ENCODE measurements at places on chromosomes 2 and 18.

DNA sequence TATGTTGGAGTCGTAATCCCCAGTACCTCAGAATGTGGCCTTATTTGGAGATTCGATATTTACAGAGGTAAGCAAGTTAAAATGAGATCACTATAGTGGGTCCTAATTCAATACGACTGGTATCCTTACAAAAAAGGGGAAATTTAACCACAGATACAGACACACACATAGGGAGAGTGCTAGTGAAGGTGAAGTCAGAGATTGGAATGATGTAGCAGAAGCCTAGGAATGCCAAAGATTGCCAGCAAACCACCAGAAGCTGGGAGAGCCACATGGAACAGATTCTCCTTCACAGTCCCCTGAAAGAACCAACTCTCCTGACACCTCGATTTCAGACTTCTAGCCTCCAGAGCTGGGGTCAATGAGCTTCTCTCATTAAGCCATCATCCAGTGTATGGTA, 17.7 kb upstream of the ACTR3 start:
- peak; percentile 79 for DNase-seq

DNA sequence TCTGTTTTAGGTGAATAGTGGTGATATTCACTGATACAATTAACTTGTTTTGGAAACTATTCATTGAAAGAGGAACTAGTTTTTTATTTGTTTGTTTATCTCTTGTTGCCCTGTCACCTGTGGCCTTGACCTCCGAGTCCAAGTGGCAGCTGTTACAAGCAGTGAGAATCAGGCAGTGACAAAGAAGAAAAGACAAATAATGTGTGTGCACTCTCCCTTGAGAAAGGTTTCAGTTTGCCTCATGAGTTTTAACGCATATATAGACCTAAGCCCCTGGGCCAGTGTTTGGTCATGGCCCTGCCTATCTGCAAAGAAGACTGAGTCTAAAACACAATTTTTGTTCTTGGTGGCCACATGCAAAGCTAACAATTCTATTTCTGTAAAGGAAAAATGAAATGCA, 15.3 kb downstream of the KYNU start:
- no peak for DNase-seq

GRCh38 chr2:39851651-39852110, 72.6 kb upstream of the THUMPD2 start:
- peak; percentile 32 for DNase-seq

GRCh38 chr18:11392292-11392691, 217.1 kb upstream of the SLC35G4 start:
- DNase-seq, result no peak

- DNase-seq, result no peak
Observed at GRCh38 chr18:74274700-74275099, 17.1 kb downstream of the CYB5A start.

DNA sequence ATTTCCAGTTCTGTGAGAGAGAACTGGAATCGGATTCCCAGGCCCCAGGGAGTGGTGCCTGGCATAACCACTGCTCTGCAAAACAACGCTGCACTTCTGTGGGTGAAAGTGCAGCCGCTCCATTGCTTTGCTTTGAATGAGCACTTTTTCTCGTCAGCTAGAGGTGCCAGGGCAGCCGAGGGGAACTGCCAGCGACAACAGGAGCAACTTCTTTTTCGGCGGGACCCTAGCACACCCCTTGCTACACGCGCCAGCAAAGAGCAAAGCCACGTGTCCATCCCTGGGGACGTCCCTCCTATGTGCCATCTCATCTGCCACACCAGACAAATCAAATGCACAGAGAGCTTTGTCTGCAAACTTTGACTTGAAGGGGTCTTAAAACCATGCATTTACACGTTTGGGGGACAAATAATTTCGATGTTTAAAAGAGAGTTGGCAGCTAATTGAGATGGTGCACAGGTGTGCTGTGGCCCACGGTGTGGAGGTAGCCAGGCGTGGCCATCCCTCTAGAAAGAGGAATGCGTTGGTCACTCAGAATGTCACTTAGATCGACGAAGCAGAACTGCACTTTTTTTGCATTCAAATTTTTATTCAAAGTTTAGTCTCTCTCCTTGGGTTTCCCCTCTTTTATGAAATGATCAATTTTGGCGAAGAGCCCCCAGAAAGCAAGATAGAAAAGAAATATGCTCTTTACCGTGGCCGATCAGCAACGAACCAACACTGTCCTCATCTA, 151.8 kb downstream of the MBP start:
- no peak for DNase-seq

DNA sequence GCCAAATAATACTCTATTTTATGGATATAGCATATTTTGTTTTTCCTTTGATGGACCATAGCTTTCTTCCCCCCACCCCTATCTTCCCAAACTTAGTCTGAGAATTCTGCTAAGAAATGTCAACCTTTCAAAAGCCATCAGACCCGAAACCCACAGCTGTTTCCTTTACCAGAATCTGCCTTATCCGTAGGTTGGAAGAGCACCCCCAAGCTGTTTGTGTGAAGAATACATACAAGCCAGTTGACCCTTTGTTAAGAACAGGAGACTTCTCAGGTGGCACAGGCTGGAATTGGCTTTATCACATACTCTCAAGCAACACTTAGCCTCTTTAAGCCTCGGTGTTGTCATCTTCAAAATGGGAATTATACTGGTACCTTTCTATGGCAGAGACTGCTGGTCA, 135.1 kb downstream of the ACTR3 start:
- DNase-seq, result no peak

GRCh38 chr2:68764806-68765311, 30.2 kb downstream of the ARHGAP25 start:
- no peak for DNase-seq

- DNase-seq, result no peak
Observed at GRCh38 chr18:44450226-44450625, 230.5 kb upstream of the SETBP1 start.

DNA sequence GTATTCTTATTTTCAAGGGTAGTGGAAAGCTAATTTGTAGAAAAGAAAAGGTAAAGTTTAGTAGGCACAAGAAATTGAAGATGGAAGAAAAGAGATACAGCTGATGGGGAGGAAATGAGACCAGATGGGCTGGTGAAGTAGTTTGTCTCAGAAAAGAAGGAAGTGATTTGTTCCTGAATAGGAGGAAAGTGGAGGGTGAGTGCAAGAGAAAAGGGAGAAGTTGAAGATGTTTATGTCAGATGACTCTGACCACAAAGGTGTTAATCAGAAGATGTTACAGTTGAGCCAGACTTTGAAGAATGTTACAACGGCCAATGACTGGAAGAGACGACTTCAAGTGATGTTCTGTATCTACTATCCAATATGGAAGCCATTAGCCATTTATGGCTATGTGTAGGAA, 21.2 kb downstream of the ZSCAN30 start:
- no peak for DNase-seq

GRCh38 chr2:150020221-150020620, 432.6 kb upstream of the MMADHC start:
- DNase-seq, result no peak

- DNase-seq, result no peak
Observed at GRCh38 chr2:191845876-191846514, 893 bp downstream of the CAVIN2 start.

DNA sequence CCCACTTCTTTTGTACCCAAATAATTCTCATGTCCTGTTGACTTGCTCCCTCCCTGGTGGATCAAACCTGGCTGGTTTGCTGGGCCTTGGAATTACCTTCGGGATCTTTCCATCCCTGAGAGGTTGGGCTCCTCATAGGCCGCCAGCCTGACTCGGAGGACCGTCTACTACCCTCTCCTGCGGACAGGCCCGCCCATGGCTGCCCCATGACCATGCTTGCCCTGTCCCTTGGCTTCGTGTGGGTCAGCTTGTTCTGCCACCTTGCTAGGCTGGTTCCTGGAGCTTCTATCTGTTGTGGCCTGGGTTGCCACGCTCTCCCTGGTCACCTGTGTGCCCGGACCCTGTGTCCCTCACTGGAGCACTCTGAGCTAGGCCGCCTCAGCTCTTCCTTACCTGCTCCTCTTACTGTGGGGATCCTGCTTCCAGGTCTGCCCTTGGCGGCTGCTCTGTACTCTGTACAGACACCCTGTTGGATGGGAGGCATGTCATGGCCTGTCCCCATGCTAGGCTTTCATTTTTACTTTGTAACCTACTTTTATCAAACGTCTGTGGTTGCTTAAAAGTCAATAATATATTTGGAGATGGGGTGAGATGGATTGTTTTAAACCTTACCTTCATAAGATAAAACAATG, 29.7 kb upstream of the FHL2 start:
- DNase-seq, result no peak

GRCh38 chr2:109391243-109391642, 222.5 kb downstream of the SEPTIN10 start:
- no peak for DNase-seq

DNA sequence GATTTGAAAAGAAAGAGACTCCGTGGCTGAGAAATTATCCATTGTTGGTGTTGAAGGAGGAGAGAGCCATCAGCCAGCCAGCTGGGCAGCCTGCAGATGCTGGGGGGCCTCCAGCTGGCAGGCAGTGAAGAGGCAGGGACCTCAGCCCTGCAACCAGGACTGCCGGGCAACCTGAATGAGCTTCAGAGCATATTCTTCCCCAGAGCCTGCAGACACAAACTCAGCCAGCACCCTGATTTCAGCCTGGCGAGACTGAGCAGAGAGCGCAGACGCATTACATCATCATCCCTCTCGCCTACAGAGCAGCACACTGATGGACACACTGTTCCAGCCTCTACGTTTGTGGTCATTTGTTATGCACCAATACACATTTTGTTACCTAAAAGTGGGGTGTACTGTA, 150.7 kb upstream of the RAB6C start:
- DNase-seq, result no peak

DNA sequence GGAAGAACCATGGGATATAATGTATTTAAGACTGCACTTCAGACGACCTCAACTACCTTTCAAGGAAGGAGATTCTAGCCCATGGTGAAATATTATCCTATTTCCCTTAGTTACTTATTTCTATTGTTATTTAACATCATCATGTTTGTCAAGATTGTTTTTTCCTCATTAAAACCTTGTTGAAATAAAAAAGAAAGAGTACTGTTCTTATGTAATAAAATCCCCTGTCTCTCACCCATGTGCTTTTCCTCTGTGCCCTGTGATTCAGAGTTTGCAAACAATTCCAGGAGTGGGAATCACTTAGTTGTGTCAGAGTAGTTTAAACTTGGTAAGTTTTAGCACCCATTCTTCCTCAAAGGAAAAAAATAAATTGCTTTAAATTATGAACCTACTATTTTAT, 43.6 kb downstream of the ERBB4 start:
- DNase-seq, result no peak

- no peak for DNase-seq
Observed at GRCh38 chr2:96088340-96089335, 27.7 kb downstream of the ADRA2B start.

GRCh38 chr2:167134381-167135072, 246.2 kb downstream of the XIRP2 start:
- peak; percentile 79 for DNase-seq

GRCh38 chr2:29360016-29360784, 245.0 kb downstream of the CLIP4 start:
- no peak for DNase-seq

GRCh38 chr2:42979416-42979869, 187.1 kb upstream of the HAAO start:
- DNase-seq, result no peak

GRCh38 chr2:200090683-200091082, 135.3 kb downstream of the MAIP1 start:
- no peak for DNase-seq

DNA sequence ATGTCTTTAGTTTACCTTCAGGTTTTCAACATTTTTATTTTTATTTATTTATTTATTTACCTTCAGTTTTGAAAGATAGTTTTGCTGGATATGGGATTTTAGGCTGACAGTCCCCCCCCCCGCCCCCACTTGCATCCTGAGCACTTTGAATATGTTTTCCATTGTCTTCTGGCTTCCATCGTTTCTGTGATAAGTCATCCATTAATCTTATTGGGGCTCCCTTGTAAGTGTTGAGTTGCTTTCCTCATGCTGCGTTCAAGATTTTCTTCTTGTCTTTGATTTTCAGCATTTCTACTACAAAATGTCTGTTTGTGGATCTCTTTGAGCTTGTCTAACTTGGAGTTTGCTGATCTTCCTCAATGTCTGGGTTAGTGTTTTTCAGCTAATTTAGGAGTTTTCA, 19.4 kb upstream of the LDLRAD4 start:
- DNase-seq, result no peak

- no peak for DNase-seq
Observed at GRCh38 chr2:119574108-119574815, 30.0 kb downstream of the CFAP221 start.

DNA sequence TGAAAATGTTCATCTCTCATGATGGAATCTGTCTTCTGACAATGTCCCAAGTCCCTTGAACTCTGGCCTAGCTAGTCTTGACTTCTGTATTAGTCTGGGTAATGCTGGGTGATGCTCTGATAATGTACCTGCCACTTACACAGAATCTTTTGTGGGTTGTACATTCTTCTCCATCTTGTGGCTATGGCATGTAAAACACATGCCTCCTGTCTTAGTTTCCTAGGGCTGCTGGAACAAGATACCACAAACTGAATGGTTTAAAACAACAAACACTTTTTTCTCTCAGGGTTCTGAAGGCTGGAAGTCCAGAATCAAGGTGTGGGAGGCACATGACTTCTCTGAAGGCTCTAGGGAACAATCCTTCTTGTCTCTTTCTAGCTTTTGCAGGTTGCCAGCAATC, 57.1 kb downstream of the RAPGEF4 start:
- DNase-seq, result peak; percentile 49

GRCh38 chr2:203567691-203568090, 32.6 kb upstream of the RAPH1 start:
- DNase-seq, result no peak

DNA sequence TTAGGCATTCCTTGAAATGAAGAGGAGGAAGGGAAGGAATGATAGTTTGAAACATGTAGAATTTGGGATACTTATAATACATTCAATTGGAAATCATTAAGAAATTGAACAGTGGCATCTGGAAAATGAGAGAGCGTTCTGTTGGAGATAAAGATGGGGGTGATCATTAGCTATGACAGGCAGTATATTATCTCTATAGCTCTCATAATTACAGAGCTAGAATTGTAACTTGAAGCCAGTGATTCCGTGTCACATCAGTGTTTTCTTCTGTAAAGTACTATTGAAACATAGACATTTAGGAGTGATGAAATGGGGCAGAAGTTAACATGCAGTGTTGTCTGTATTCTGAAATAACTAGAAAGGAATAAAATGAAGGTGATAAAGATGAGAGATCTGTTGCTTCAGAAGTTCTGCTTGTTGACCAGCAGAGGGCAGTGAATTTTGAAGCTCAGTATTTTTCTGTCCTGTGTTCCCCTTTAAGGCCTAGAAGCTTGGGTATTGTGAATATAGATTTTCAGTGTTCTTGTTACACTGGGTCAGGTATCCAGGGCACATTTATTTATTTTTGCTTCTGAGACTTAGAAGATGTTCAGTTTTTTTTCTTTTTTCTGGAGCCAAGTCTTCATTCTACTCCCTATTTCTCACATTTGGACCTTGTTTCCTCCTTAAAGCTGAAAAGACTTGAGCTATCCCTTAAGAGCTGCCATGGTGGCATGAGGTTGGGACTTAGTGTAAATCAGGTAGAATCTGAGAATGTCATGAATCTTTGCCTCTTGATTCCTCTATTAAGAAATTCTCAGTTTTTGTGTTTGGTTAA, 157.4 kb downstream of the TAF4B start:
- peak; percentile 54 for DNase-seq

Measured in HFFc6 (cell line).